ENCODE measurements at places on chromosomes 16 and 17.

DNA sequence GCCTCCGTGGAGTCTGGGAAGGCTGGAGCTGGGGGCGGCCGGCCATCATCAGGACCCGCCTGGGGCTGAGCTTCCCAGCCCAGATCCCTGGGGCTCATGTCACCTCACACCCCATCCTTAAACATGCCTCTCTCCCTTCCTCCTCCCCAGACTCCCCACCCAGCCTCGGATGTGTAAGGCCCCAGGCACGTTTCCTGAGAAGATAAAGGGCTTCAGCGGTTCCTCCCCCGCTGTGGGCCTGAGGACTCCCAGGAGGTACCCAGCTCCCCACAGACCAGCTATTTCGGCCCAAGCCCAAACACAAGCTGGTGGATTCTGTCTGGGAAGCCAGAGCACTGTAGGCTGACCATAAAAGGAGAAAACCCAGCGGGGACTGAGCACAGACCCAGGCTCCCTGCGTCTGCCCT is 49.2 kb downstream of the MYH11 start:
- DNase-seq: no peak

DNA sequence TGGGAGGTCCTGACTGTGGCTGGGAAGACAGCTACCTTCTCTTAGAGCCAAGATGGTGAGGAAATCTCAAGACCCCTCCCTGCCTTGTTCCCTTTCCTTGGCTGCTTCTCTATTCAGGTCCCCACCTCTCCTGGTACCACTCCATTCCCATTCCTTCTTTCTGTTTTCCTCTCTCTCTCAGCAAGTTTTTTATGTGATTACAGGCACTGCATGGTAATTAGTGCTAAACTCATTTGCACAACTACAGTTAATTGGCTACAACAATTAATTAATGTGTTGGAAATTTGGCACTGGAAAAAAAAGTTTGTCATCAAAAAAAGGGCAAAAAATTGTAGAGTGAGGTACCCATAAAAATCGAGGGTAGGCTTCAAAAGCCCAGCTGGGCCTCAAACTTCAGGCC is 45.3 kb downstream of the NEUROD2 start:
- no peak for DNase-seq

GRCh38 chr16:363110-363765 is 7.1 kb downstream of the MRPL28 start:
- no peak for DNase-seq

GRCh38 chr16:55271945-55272513 is 52.0 kb upstream of the IRX6 start:
- DNase-seq: no peak

DNA sequence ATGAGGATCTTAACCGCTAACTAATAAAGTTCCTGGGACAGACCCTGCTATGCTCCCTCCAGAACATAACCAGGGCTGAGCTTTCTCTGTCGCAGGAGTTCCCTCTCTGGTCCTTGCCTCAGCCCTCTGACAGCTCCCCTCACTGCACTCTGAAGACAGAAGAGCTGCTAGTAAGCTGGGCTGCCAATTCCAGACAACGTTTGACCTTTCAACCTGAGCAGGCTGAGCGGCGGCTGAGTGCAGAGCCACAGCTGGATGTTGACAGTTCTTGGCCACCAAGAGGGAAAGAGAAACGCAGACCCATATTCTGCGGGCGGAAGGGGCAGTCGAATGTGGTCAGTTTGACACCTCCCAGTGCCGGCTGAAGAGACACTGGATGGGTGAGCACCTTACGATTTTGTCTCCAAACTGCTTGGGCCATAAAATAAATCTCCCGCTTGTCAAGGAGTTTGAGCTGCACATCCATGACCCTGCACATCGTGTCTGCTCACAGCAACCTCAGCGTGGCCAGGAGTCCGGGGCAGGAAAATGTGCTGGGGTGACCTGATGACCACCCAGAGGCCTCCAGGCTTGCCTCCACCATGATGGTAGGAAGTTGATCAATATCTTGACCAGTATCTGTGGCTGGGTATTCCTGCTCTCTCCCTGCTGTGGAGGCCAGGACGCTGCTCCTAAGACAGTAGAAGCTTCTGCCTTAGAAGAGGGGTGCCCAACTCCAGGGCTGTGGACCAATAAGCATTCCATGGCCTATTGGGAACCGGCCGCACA is 209.2 kb downstream of the PARN start:
- no peak for DNase-seq

- no peak for DNase-seq
These were observed 42.5 kb downstream of the ARHGAP44 start for GRCh38 chr17:12831839-12832238.

DNA sequence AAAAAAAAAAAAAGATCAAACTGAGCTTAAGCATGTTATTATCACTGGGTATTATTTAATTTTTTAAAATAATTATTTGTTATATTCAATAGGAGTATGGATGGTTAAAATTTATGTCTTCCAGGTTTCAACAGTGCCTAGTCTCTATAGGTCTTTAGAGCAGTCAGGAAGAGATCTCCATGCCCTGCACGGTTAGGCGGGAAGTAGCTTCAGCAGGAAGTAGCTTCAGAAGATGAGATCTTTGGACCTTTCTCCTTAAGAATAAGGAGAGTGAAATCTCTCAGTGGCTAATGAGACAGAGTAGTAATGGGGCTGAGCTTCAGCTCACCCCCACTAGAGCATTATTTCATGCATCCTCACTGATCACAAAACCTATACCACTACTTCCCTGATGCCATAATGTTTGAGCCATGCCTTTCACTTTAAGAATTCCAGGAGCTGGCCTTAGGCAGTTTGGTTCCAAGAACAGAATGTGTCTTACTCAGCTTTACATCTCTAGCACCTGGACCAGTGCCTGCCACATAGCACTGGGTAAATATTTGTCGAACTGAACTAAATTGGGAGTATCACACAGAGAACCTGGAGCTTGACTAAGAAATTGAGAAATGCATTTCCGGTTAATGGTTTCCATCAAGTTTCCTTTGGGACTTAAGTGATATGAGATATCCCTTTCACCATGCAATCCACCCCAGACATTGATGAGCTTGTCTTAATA is 43.5 kb downstream of the SCPEP1 start:
- DNase-seq: no peak

DNA sequence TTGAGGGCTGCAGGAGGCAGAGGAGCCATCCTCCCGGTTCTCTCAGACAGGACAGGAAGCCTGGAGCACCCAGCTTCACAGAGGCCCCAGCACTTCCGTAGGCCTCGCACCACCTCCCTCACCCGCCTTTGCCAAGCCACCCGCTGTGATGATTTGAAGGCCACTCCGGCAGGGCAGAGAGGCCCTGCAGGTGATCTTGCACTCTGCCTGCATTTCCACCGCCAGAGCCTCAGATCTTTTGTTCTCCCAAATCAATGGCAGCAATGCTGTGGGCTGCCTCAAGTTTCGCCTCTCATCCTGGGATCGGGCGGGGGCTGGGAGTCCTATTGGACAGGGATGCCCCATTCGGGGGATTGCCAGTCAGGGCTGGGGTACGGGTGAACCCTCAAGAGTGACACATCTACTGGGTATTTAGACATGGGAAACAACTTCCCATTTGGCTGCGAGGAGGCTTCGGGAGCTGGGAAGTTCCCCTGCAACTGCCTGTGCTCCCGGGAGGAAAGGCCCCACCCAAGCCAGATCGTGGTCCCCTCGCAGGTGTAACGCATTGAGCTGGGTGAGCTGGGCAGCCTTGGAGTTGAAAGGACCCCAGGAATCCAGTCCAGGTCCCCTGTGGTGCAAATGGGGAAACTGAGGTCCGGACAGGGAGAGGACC is 34.8 kb upstream of the PEMT start:
- DNase-seq: no peak
